Right ventricle myocardium inferior (tissue), 1 donor: ENCODE measurements at places on chromosomes 2 and 18.

DNA sequence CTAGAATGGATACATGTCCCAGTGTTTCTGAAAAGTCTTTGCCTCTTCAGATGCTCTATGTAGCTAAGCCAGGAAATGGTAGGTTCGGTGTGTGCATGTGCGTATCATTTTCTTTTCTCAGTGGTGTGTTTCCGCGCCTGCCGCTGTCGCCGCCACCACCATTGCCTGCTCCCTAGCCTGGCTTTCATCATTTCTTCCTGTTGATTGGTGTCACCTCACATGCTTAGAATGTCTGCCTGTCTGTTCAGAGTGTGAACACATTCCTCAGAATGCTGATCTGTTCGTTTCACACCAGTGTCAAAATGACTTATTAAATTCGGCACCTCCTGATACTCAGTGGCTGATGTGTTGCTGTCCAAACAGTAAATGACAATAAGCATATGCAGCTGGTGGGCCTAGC is 255.2 kb upstream of the SPRED2 start:
- no peak for DNase-seq

- no peak for DNase-seq
Measured at GRCh38 chr18:6004119-6004518, 108.8 kb upstream of the TMEM200C start.

GRCh38 chr18:48351216-48352050 is 57.8 kb downstream of the ZBTB7C start:
- DNase-seq: no peak

- DNase-seq: no peak
Measured at GRCh38 chr2:43251171-43251731, 24.8 kb upstream of the ZFP36L2 start.

GRCh38 chr2:112958428-112959108 is 19.2 kb upstream of the IL36G start:
- no peak for DNase-seq

GRCh38 chr2:116716444-116716843 is 1098.0 kb upstream of the DDX18 start:
- DNase-seq: no peak

DNA sequence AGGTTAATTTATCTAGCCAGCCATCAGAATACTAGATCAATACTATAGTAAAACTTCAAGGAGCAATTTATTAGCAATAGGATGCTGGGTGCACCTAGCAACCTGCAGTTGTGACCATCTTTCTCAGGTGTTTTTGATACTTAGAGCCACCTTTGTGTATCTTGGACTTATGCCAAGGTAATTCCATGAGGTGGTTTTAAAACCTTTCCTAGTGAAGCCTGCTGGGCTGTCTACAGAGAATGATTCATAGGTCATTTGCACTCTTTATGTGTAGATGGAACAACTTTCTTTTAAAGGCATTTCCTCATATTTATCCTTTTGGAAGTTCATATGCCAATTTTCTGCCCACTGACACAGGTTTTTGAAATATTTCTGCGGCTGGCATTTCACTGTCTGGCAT is 1030.1 kb upstream of the POU3F3 start:
- DNase-seq: no peak

GRCh38 chr2:149486664-149487063 is 100.9 kb downstream of the MMADHC start:
- DNase-seq: no peak

DNA sequence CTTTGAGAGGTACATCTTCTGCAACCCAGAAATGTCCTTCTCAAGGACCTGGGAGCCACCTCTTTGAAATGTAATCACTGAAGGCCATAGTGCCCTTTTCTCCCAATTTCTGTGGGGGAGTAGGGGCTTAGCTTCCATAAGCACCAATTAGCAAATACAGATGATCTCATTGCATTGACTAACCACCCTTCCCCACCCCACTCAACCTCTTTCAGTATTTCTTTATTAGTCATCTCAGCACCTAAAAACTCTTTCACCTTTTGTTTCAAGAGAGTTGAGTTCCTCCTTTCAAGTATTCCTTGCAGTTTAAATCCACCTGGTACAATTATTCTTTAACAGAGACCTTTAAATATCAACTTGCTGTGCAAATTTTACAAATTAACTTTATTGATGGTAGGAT is 1011.8 kb upstream of the CDH2 start:
- no peak for DNase-seq

DNA sequence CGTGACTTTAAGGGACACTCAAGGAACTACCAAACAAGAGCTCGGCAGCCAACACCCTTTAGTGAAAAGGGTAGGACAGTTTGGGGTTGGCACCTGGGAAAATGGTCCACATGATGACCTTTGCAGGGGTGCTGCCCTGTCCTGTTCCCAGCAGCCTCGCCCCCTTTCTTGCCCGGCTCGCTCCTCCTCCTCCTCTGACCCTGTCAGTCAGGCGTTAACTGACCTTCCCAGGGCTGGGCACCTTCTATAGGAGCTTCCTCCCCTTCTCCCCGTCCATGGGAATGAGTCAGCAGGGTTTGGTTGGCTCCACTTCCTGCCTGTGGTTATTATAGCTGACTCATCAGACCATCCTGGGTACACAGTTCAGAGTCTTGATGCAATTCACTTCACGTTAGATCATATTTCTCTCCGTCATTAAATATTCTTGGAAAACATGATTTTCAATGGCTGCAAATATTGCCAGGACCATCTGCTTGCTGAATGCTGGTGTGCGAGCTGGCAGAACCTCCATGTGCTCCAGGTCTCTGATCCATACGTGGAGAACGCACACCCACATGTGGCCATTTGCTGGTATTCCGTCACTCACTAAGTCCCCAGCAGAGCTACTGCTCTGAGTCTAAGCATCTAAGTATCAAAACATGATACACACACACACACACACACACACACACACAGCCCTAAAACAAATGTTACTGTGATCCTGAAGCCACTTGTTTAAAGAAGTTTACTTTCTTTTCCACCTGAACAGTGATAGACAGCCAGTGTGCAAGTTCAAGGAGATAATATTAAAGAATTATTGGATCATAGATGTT is 185.0 kb downstream of the ANAPC1 start:
- DNase-seq: peak; percentile 83
